Activated naive CD4-positive, alpha-beta T cell treated with Interleukin-2 at 50 U/mL for 16 hours (primary cell): ENCODE measurements at places on chromosomes 12 and 14.
A peak's percentile ranks its signal among the peaks of the same experiment; 100 is the strongest.

- no peak for DNase-seq
These were observed 79.5 kb downstream of the OTOGL start for GRCh38 chr12:80178846-80179245.

DNA sequence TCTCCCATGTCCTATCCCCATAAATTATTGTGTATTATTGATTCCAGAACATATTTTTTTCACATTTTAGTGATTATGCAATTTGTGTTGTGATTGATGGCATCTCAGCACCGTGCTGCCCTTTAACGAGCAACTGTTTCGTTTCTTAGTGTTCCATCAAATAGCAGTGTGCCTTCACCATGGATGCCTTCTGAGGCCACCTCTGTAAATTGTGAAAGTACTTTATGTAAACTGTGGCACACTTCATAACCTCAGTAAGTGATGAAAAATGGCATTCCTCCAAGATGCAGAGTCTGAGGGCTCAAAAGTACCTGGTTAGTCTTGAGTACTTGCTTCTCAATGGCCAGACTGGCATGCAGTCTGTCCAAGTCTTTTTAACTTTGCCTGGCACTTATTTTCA, 8.2 kb downstream of the CHST11 start:
- DNase-seq, result no peak

DNA sequence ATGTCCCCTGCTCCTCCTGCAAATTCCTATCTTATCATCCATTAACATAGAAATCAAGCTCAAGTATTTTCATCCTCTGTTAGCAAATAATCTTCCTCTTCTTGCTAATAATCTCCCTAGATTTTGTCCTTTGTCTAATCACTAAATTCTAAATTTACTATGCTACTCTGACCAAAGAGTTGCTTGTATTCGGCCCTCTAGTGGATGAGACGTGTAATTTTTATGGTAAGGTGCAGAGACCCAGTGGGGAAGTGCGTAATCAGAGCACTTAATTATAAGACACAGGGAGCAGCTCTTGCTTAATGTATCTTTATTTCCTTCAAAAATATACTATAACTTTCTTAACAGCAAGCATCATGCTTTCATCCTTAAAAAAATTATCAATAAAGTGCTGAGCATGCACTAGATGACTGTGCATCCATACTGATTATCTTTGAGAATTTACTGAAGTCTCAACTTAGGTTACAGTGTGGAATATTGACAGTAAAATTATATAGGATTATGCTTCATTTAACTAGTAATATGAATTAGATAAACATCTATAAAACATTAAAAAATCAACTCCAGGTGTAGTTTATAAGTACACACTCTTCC, 212.6 kb downstream of the SLC16A7 start:
- no peak for DNase-seq

GRCh38 chr12:32893043-32893442, 3.5 kb downstream of the PKP2 start:
- no peak for DNase-seq

- DNase-seq, result no peak
These were observed 54.2 kb downstream of the IFNG-AS1 start for GRCh38 chr12:68043435-68043834.

- peak; percentile 88 for DNase-seq
These were observed 25.1 kb upstream of the UBC start for GRCh38 chr12:124939421-124940142.

DNA sequence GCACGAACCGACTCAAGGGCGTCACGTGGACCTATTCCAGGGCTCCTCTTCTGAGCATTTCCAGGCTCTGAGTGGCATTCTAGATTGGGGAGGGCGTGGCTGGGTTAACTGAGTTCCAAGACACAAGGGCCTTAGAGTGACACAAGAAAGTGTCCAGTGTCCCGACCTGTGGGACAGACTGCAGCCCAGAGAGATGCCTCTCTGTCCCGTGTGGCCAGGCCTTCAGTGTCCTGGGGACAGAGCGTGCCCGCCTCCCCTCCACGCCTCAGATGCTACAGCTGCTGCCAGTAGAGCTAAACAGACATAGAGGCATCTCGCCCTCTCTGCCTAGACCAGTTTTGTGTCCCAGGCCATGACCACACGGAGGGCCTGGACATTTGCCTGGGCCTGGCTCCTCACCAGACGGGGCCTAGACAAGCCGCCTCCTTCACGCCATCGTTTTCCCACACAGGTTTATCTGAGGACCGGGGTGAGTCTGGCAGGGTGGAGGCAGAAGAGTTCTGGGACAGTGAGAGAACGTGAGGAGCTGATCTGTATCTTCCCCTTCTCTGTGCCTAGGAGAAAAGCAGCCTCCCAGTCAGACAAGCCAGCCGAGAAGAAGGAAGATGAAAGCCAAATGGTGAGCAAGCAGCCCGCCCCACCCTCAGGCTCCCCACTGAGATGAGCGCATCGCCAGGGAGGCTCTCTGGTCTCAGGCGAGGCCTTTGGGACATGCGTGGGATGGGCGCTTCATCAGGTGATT, 27.1 kb downstream of the DEGS2 start:
- no peak for DNase-seq

- no peak for DNase-seq
These were observed 53.9 kb upstream of the FICD start for GRCh38 chr12:108461058-108461660.

DNA sequence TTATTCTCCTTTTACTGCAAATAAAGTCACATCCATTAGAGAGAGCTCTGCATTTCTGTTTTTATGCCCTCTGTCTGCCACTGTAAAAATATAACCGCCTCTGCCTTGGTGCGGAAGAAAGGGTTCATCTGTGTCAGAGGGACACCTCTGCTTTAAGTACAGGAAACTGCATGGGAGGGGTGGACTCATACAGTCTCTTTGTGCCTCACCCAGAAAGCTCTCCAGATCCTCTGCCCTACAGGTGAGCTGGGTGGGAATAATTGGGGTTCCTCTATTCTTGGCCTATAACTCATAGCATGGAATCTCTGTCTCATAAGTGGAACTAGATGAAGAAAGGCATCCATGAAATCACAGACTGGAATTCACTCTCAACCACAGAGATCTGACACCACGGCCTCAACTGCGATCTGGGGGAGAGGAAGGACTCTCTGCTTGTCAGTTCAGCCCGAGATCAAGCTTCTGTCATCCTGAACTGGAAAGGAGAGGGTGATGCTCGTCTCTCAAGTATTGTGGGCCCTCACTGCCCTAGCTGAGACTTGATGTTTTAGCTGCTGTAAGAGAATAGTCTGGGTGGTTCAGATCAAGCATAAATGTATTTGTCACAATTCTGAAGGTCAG, 702.3 kb downstream of the TMEM121 start:
- DNase-seq, result no peak

GRCh38 chr14:41636492-41637392, 30.1 kb downstream of the LRFN5 start:
- no peak for DNase-seq

DNA sequence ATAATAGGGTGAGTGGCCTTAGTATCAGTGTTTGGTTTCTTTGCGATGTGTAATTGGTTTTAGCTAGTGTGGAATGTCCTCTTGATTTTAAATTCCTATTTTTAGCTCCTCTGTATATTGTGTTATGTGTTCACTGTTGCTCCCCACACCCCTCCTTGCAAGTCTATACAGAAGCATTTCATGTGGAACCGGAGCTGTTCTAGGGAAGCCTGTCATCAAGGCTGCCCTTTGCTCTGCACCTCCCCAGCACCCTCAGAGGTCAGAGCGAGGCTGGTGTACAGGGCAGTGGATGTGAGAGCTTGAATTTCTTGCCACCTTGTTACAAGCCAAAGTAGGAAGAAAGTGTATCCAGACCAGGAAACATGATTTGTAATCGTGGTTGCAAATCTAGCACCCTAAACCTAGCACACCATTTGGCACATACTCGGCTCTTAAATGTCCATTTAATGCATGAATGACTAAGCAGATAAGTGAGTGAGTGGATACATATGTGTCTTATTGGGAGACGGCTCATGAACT, 376.8 kb downstream of the RGS6 start:
- DNase-seq, result no peak

DNA sequence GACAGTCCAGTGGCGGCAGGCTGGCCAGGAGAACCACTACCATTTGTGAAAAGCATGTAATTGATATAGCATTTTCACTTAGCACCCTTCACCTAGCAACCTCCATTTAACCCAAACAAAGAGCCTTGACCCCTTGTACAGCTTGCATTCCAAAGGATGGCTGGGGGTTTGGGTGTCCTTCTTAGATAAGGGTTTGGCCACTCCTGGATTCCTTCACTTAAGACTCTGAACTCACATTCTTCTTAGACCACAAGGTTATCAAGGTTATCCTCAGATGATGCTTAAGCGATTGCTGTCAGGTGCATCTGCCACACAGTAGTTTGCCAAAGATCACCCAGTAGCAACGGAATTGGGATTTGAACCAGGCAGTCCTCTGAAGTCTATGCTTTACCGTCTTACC, 102.8 kb downstream of the ZNF664 start:
- no peak for DNase-seq
